ENCODE measurements at places on chromosomes 3 and 15. TPM values are rescaled to one million over a fixed set of nuclear protein-coding genes. Genes with fewer than 3 reads are reported as not detected.

CHMP2B gene
- 30.7 TPM for total RNA-seq

- H3K27ac ChIP-seq: no peak overlapping the region
- H3K4me1 ChIP-seq: peaks cover 46% of the 10 kb centered on the region
- H3K27me3 ChIP-seq: no peaks in the 10 kb centered on the region
- no peak overlapping the region for H3K4me3 ChIP-seq
- no peak for DNase-seq
- peaks cover 11% of the 10 kb centered on the region for H3K36me3 ChIP-seq
Observed at GRCh38 chr15:52558196-52558595, 10.6 kb downstream of the ARPP19 start.

- H3K4me3 ChIP-seq: no peak overlapping the region
- H3K36me3 ChIP-seq: no peaks in the 10 kb centered on the region
- H3K4me1 ChIP-seq: no peaks in the 10 kb centered on the region
- no peaks in the 10 kb centered on the region for H3K27me3 ChIP-seq
- no peak for DNase-seq
Observed at GRCh38 chr3:43638594-43639447, 17.0 kb upstream of the ANO10 start.

GRCh38 chr3:103002425-103003176, 567.8 kb downstream of the ZPLD1 start:
- H3K4me1 ChIP-seq: no peaks in the 10 kb centered on the region
- H3K36me3 ChIP-seq: no peaks in the 10 kb centered on the region
- H3K4me3 ChIP-seq: no peak overlapping the region

SLC22A13 gene
- total RNA-seq: not detected

DNA sequence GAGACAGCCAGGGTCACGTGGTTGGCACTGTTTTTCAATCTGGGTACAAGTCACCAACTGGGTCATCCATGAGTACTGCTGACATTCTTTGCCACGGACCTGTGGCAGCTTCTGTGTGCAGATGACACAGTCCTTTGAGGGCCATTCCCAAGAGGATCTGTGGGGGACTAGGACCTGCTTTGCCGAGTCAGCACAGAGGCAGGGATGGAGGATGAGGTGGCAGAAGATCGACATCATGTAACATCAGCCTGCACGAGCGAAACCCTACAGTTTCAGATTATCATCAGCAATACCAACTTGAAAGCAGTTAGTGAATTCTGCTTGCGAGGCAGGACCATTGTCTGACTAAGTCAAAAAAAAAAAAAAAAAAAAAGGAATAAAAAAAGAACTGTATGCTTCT, 227.7 kb downstream of the FOXP1 start:
- no peak overlapping the region for H3K27ac ChIP-seq
- no peak for DNase-seq
- H3K36me3 ChIP-seq: no peaks in the 10 kb centered on the region

RNF7 gene
- 81.2 TPM for total RNA-seq

PRR23B gene
- not detected for total RNA-seq

DNA sequence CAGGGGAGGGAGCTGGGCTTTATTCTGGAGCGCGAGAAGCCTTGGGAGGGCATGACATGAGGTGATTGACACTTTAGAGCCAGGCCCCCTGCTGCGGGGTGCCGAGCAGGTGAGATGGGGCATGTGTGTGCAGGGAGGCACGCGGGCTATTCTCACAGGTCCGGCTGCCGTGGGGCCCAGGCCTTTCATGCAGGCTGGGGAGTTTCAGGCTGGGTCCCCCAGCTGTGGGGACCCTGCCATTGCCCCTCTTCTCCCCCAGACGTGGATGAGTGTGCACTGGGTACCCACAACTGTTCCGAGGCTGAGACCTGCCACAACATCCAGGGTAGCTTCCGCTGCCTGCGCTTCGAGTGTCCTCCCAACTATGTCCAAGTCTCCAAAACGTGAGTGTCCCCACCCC, 87.3 kb downstream of the FBLN2 start:
- no peak overlapping the region for H3K4me3 ChIP-seq
- no peaks in the 10 kb centered on the region for H3K4me1 ChIP-seq
- H3K27ac ChIP-seq: no peak overlapping the region
- peaks cover 7% of the 10 kb centered on the region for H3K36me3 ChIP-seq
- no peaks in the 10 kb centered on the region for H3K27me3 ChIP-seq
- DNase-seq: no peak

DNA sequence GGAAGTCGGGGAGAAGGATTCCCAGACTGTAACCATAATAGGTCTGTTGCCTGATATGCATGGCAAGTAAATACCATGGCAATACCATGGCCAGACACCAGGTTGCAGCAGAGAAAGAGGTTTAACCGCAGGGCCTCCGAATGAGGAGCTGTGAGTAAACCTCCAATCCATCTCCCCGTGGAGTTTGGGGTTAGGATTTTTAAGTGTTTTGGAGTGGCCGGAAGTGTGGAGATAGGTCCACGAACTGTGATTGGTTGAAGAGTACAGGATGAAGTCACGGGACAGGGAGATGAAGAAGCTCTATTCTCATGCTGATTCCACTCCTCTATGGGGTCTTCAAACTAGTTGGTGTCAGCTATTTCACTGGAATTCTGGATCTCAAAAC, 127.9 kb downstream of the ST8SIA2 start:
- DNase-seq: peak; percentile 89
- no peak overlapping the region for H3K27ac ChIP-seq
- no peaks in the 10 kb centered on the region for H3K36me3 ChIP-seq
- no peaks in the 10 kb centered on the region for H3K4me1 ChIP-seq
- no peak overlapping the region for H3K4me3 ChIP-seq
- no peaks in the 10 kb centered on the region for H3K27me3 ChIP-seq

DNA sequence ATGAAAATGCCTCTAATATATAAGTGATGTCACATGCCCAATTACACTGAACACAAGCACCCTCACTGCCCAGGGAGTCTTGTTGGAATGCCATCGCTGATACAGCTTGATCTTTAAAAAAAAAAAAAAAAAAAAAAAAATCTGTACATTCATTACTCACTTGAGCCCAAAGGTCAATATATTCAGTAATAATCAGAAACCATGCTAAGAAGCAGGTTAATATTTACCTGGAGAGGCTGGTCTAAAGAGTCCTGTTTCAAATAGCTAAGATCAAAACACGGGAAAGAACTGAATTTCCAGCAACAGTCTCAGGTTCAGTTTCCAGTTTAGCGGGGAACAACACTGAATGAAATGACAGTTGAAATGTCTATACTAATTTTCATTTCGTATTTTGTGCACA, 109.9 kb downstream of the UACA start:
- H3K4me1 ChIP-seq: no peaks in the 10 kb centered on the region
- H3K36me3 ChIP-seq: peaks cover 16% of the 10 kb centered on the region
- no peaks in the 10 kb centered on the region for H3K27me3 ChIP-seq
- no peak for DNase-seq

HYAL3 gene
- total RNA-seq: 0.74 TPM
